ENCODE measurements at places on chromosomes 16 and 17. TPM values are rescaled to one million over a fixed set of nuclear protein-coding genes. Genes with fewer than 3 reads are reported as not detected.

The LRRC46 gene
- not detected for total RNA-seq

The RFWD3 gene
- total RNA-seq = 26.1 TPM

The EVI2A gene
- 0.16 TPM for total RNA-seq

The MT1G gene
- total RNA-seq = 78.2 TPM

The KRTAP2-3 gene
- not detected for total RNA-seq

The SOX8 gene
- total RNA-seq = 0.88 TPM

The KIF18B gene
- total RNA-seq = 12.4 TPM

The TM4SF5 gene
- not detected for total RNA-seq

The PRAC1 gene
- not detected for total RNA-seq

The UMOD gene
- total RNA-seq = not detected

The HLF gene
- 0.16 TPM for total RNA-seq

The RHBDF1 gene
- 28.1 TPM for total RNA-seq

The KRT13 gene
- total RNA-seq = not detected

The TMEM106A gene
- 2.8 TPM for total RNA-seq

The KCNAB3 gene
- 0.78 TPM for total RNA-seq

The KCTD19 gene
- total RNA-seq = not detected

The SOST gene
- total RNA-seq = not detected

The ENPP7 gene
- total RNA-seq = not detected

The RBL2 gene
- 47.3 TPM for total RNA-seq

The KRT15 gene
- total RNA-seq = 0.96 TPM

The AGRP gene
- not detected for total RNA-seq

The KAT8 gene
- total RNA-seq = 22.1 TPM

The GAS2L2 gene
- not detected for total RNA-seq

The CCDC40 gene
- 0.91 TPM for total RNA-seq

The G6PC1 gene
- total RNA-seq = not detected

The SPATA32 gene
- total RNA-seq = 0.72 TPM

The HOXB9 gene
- not detected for total RNA-seq

The TK2 gene
- 25.3 TPM for total RNA-seq

The PRR35 gene
- not detected for total RNA-seq

The KCNH6 gene
- not detected for total RNA-seq

The KCNJ18 gene
- not detected for total RNA-seq

The B4GALNT2 gene
- total RNA-seq = not detected

The ZNF287 gene
- 5.0 TPM for total RNA-seq

The SLC39A11 gene
- 7.2 TPM for total RNA-seq

The SLC16A3 gene
- total RNA-seq = 224 TPM

The DHRS7C gene
- not detected for total RNA-seq

The SPATA33 gene
- total RNA-seq = 3.7 TPM

The ABCA6 gene
- 17.0 TPM for total RNA-seq
